ENCODE measurements at places on chromosomes 4 and X.

- DNase-seq = no peak
Observed at GRCh38 chr4:148955564-148956297, 513.5 kb upstream of the NR3C2 start.

- no peak for DNase-seq
Observed at GRCh38 chrX:118212817-118213183, 96.2 kb upstream of the KLHL13 start.

- no peak for DNase-seq
Observed at GRCh38 chr4:20313237-20314030, 61.7 kb downstream of the SLIT2 start.

DNA sequence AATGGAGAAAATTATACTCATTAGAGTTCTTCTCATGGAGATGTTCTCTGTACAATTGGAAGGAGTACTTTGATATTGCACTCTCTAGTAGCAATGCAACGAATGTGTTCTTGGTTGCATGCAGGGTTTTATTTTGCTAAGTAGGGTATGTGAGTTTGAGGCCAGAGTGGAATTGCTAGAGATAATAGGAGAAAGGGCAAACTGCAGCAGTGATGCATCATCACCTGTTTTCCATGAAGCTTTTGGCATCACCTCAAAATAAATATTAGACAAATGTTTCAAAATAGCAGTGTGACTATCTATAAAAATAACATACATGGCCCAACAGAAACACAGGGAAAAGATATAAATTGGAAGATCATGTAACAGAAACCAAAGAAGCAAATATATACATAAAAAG, 93.3 kb downstream of the TIGD2 start:
- no peak for DNase-seq

DNA sequence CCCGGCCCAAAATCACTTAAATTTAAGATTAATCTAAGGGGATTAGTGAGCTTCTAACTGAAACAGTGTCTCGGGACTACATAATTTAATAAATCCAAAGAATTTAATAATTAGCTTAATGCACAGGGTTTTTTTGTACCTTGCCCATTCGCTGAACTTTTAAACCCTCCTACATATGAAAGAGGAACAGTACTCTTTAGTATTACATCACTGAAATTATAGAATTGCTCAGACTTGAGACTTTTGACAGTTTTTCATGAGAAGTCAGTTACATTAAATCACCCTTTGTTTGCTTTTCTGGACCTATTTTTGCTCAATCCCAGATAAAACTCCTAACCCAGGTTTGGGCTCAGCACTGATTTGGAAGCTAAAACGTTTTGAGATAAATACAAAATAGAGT, 2.4 kb upstream of the TADA2B start:
- no peak for DNase-seq

Measured in GM04504 (cell line).